ENCODE measurements at places on chromosomes 2 and 18.

DNA sequence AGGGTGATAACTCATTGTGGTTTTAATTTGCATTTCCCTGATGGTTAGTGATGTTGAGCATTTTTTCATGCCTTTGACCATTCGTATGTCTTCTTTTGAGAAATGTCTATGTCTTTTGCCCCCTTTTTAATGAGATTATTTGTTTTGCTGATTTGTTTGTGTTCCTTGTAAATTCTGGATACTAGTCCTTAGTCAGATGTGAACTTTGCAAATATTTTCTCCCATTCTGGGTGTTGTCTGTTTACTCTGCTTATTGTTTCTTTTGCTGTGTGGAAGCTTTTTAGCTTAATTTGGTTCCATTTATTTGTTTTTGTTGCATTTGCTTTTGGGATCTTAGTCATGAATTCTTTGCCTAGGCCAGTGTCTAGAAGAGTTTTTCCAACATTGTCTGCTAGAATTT lies 192.0 kb downstream of the PARD3B start:
- no peak for DNase-seq

GRCh38 chr2:65311049-65311448 lies 83.4 kb downstream of the ACTR2 start:
- no peak for DNase-seq

DNA sequence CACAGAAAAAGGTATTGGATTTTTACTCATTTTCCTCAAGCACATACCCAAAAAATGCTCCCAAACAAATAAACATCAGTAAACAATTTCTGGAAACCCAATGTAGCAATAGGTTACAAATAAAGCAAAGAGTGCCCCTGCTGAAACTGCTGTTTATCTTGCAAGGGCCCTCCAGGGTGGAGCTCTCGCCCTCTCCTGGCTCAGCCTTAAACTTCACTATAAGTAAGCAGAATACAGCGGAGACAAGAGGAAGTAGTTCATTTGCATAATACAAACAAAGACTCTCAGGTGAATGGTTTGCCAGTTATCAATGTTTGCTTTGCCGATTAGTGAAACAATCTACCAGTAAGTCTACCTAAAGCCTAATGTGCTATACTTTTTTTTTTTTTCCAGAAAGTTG lies 437.6 kb downstream of the DLGAP1 start:
- no peak for DNase-seq

DNA sequence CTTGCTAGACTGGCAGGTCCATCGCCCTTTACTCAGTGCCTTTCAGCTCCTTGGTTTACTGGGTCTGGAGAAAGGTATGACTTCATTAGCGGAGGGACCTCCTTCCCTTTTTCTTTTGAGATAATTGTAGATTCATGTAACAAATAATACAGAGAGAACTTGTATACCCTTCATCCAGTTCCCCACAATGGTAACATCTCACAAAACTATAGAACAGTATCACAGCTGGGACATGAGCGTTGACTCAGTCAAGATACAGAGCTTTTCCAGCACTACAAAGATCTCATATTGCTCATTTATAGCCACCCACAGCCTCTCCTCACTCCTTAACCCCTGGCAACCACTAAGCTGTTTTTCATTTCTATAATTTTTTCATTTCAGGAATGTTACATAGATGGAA lies 59.8 kb downstream of the ZNF532 start:
- DNase-seq: no peak

DNA sequence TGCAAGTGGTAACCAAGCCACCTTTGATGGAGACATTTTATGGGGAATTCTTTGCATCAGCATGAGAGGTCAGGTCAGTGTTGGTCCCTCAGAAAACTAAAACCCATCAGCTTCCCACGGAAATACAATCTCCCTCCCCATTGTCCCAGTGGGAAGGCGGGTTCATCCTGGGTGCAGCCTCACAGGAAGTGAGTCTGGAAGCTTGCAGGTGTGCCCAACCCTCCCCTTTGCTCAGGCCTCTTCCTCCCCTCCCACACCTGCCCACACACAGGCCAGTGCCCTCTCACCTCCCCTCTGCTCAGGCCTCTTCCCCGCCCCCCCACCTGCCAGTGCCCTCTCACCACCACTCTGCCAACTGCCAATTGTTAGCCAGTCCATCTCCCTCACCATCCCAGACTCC lies 166.8 kb upstream of the RAB6C start:
- DNase-seq: no peak

- no peak for DNase-seq
These were observed 113.7 kb upstream of the SPRED2 start for GRCh38 chr2:65545837-65546805.

DNA sequence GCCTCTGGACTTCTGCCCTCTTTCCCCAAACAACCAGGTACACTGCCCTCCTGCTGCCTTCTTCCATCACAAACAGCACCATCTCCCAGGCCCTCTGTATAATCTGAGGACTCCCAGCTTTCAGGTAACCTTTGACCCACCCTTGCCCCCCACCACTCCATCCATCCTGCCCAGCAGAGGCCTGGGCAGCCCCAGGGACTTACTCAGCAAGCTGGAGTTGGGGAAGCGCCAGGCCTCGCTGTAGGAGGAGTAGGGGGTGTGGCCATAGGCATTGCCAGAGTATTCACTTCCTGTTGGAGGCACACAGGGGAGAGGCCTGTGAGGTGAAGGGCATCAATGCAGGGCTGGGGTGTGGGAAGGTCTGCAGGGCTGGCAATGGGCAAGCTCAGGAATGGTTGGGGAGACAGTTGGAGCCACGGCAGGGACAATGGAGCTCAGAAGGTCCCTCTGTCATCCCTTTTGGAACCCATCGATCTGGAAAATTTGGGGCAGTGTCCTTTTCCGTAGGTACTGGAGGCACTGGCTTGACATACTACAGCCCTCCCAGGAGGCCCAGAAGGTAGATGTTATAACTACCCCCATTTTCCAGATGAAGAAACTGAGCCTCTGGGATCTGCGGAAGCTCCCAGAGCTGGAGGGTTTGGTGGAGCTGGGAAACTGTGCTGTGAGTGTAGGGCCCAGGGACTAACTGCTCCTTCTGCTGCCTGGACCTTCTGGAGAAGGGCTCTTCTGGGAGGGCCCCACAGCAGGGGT lies 46.3 kb downstream of the PSD4 start:
- no peak for DNase-seq

GRCh38 chr2:96816836-96817702 lies 1.0 kb downstream of the CNNM3 start:
- no peak for DNase-seq

GRCh38 chr2:19933351-19933981 lies 31.7 kb upstream of the TTC32 start:
- DNase-seq: no peak

DNA sequence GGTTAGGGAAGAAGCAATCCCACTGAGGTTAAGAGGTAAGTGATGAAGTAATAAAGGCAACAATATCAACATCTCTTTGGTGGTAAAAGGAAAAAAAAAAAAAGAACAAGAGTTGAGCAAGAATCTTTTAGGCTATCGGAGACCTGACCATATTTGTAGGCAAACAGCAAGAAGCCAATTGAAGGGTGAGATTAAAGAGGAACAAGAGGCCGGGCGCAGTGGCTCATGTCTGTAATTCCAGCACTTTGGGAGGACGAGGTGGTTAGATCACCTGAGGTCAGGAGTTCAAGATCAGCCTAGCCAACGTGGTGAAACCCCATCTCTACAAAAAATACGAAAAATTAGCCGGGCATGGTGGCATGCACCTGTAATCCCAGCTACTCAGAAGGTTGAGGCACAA lies 11.3 kb downstream of the VPS54 start:
- DNase-seq: no peak

DNA sequence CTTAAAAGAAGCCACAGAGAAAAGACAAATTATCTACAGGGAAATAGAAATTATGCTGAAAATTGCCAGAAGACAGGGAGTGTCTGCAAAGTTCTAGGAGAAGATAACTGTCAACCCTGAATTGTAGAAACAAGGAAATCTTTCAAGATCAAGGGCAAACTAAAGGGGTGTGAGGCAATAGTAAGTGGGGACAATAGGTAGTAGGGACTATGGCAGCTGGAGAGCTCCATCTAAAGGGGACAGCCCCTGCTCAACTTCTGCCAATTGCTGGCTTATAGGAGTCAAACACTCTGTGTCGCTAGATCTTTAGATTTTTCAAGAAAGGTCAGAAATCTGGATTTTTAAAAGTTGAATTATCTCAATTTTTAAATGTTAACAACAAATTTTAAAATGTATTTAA lies 10.1 kb upstream of the ST3GAL5 start:
- no peak for DNase-seq

GRCh38 chr2:20618468-20618885 lies 32.4 kb downstream of the HS1BP3 start:
- DNase-seq: no peak

Measured in activated T-cell treated with anti-CD3 and anti-CD28 coated beads for 24 hours (primary cell).